ENCODE measurements at places on chromosomes 13 and 19.

GRCh38 chr13:45915686-45916439 is 64.3 kb upstream of the SIAH3 start:
- no peak for DNase-seq

GRCh38 chr13:35496006-35496405 is 19.5 kb upstream of the MAB21L1 start:
- DNase-seq, result no peak

- no peak for DNase-seq
Measured at GRCh38 chr13:48511621-48512230, 21.2 kb downstream of the RCBTB2 start.

DNA sequence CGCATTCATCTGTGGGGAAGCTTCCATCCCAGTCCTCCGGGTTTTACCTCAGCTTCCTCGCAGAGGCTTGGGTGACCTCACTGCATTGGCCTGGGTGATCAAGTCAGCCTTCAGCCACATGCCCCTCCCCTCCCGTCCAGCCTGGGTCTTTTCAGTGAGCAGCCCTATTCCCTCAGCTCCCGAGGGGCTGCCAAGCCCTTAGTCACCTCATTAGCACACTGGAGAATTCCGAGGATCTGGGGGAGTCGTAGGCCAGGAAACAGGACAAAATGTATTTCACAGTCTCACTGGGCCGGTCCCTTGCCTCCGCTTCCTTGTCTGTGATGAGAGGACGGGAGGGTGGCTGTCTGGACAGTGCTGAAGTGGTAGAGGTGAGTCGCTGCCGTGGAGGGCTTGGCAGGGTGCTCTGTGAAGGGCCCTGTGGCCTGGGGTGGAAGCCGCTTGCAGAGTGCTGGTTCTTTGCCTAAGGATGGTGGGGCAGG is 19.9 kb downstream of the KDM4B start:
- DNase-seq, result no peak

GRCh38 chr13:40897053-40897452 is 107.6 kb downstream of the SLC25A15 start:
- no peak for DNase-seq

DNA sequence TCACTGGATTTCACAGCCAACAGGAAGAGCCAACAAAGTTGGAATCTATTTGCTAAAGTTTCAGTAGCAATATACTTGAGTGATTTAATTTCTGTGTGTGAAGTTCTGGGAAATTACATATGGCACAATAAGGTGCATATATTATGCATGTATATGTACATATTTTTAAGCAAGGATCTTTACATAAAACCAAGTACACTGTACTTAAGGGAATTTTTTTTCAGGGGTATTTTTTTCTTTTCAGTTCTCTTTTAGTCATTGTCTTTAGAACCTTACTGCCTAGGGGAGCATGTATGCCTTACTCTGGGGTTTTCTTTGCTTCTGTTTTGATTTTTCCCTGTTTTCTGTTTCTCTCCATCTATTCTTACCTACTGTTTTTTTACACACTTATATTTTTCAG is 7.4 kb downstream of the RAP2A start:
- DNase-seq, result no peak

Measured in stimulated activated CD4-positive, alpha-beta T cell treated with anti-CD3 and anti-CD28 coated beads, Interleukin-15, amount 100 ng/mL, for 1 hour (primary cell).